Smooth muscle cell of the brain vasculature (primary cell): ENCODE measurements at places on chromosomes 7 and 10.

GRCh38 chr10:30068492-30069223, 9.3 kb upstream of the JCAD start:
- no peak for DNase-seq

DNA sequence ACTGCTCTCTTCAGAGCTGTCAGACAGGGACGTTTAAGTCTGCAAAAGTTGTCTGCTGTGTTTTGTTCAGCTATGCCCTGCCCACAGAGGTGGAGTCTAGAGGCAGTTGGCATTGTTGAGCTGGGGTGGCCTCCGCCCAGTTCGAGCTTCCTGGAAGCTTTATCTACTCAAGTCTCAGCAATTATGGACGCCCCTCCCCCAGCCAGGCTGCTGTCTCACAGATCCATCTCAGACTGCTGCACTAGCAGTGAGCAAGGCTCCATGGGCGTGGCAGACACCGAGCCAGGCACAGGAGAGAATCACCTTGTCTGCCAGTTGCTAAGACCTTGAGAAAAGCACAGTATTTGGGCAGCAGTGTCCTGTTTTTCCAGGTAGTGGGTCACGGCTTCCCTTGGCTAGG, 98.1 kb downstream of the SDHAF3 start:
- no peak for DNase-seq

DNA sequence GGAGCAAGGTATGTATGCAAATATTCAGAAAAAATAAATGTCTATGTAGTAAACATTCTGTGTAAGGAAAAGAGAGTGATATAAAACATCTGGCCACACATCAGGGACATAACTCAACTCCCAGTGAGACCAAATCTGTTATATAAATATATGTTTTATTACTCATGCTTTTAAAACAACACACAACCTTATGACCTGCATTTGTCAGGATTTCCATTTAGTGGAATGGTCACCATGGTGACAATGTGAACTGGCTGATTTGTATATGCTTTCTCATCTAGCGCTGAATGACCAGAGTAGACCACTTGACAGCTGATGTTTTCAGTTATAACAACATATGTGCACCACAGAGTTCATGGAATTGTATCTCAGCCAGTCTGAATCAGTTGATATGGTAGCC, 551.7 kb downstream of the HTR7 start:
- DNase-seq: peak; percentile 90

GRCh38 chr10:89548673-89549072, 13.3 kb upstream of the SLC16A12 start:
- DNase-seq: no peak

DNA sequence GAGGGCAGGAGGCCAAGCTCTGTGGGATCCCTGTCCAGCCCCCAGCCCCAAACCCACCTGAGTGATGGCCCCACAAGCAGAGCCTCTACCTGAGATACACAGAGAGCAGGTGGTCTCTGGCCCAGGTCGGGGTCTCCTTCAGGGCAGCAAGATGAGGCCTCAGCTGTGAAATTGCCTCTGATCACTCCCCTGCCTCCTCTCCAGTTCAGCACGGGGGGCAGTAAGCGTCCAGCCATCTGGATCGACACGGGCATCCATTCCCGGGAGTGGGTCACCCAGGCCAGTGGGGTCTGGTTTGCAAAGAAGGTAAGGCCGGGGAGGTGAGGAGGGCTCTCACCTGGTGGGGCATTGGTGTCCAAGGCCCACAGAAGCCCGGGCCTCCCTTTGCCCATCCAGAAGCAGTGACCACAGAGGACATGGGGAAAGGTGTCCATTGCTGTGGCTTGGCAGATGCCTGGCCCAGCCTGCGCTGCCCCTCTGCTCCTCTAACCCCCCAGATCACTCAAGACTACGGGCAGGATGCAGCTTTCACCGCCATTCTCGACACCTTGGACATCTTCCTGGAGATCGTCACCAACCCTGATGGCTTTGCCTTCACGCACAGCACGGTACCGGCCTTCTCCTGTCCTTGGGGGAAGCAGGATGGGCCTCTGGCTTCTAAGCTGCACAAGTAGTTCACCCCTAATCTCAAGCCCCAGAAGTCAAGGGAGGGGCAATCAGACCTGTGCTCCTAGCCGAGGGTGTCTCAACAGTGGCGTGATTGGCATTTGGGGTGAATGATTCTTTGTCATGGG, 3.1 kb downstream of the CPA1 start:
- DNase-seq: no peak

DNA sequence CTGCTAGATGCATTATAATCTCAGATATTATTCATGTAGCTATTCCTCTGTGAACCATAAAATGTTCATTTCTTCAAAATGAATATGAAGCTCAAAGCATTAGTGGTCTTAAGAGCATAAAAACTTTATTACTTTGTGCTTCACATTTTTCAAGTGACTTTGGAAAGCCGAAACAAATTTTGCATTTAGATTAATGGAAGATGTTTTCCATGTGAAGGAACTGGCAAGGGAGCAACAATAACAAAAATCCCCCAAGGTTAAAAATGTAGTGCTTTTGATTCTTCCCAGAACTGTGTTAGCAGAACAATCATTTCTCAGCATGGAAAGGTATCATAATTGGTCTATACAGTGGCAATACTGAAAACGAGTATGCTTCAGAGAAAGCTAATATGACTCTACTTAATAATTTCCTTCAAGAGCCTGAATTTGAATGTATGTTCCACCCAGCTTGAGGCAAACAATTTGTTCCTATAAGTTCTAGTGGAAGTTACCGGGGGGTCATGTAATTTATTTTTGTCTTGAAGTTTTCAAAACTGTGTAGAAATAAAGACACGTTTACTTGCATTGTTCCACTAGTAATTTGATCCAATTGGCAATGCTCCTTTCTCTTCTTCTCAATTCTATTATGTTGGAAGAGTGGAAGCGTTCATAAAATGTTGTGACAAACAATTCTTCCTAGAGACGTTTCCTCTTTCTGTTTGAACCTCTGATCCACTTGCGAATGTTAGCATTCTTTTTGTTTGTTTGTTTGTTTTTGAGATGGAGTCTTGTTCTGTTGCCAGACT, 665.4 kb downstream of the AUTS2 start:
- no peak for DNase-seq

DNA sequence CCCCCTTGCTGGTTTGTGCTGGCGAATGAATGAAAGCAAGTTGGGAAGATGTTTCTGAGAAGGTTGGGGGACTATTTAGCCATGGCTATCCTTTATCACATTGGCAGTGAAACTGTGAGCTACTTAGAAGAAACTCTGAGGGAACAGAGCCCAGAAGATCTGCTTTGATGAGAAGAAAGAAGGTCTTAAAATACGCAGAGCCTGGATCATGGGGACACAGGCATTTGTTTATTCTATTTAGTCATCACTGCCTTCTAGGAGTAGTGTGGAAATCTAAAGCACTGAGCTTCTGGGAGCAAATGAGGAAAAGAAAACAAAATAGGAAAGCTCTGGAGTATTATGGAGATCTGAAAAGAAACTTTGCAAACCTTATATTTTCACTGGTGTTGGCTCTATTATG, 28.5 kb downstream of the CPED1 start:
- peak; percentile 65 for DNase-seq

DNA sequence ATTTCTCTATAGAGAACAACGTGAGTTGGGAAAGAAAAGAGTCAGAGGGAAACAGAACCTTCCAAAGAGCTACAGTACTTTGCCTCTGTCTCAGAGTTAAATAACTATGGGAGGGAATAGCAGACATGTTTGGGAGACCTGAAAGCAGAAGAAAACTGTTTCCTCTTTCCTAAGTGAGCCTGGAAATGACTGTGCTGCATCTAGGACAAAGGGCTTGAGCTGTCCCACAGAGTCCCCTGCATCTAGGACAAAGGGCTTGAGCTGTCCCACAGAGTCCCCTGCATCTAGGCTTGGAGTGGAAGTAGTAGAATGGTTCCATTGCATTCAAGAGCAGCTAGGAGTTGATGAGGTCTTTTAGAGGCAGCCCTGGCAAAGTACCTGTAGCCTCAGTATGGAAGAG, 149.7 kb downstream of the DKK1 start:
- no peak for DNase-seq
